CD4-positive, alpha-beta T cell treated with Interleukin-6 for 4 hours (primary cell): ENCODE measurements at places on chromosomes 3 and 15.

- DNase-seq: no peak
Observed at GRCh38 chr3:50245251-50245745, 9.3 kb downstream of the GNAI2 start.

GRCh38 chr3:8458238-8458661 lies 43.4 kb upstream of the LMCD1 start:
- DNase-seq: no peak

- no peak for DNase-seq
Observed at GRCh38 chr3:10396083-10396482, 75.2 kb upstream of the SEC13 start.

DNA sequence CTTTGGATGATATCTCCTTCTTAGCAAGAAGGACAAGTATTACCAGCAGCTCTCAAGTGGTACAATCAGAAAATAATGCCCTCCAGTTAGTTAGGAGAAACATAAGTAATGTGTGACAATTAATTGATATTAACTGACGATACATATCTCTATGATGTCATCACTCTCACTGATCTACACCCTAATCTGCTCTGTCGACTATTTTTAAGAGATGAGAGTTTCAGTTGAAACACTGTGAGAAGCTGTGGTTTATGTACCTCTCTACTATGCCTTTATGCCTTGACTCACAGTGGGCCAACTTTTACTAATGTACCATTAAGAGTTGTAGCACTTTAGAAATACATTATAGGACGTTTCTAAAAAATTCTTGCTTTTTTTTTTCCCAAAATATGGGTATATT lies 8.6 kb downstream of the CEP152 start:
- no peak for DNase-seq

- no peak for DNase-seq
Observed at GRCh38 chr3:102104033-102104432, 254.7 kb downstream of the NFKBIZ start.

DNA sequence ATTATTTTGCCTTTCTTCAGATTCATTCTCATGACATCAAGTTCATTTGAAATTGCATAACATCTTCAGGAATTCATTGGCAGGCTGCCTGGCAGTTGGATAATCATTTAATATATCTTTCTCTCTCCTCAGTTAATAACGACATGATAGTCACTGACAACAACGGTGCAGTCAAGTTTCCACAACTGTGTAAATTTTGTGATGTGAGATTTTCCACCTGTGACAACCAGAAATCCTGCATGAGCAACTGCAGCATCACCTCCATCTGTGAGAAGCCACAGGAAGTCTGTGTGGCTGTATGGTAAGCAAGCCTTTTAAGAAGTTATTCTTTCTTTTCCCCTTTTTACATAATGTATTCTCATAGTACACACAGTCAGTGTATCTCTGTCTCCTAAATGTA lies 38.2 kb downstream of the TGFBR2 start:
- peak; percentile 65 for DNase-seq

GRCh38 chr3:188126276-188126675 lies 27.7 kb upstream of the LPP start:
- DNase-seq: no peak

DNA sequence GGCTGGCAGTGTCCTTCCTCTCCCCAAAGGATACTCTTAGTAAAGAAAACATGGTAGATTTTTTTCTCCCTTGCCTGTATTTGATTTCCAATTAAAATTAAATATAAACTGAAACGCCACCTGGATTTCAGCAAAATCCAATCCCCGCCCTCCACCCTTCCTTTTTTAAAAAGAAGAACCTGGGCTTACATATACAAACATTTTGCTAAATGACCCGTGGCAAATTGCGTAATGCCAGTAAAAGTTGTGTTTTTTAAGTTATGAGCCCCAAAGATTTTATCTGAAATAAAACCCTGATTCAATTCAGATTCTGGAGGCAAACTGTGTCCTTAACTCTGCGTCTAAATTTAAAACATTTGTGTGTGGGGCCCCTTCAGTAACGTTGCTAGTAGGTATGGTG lies 403.0 kb downstream of the FOXP1 start:
- no peak for DNase-seq

DNA sequence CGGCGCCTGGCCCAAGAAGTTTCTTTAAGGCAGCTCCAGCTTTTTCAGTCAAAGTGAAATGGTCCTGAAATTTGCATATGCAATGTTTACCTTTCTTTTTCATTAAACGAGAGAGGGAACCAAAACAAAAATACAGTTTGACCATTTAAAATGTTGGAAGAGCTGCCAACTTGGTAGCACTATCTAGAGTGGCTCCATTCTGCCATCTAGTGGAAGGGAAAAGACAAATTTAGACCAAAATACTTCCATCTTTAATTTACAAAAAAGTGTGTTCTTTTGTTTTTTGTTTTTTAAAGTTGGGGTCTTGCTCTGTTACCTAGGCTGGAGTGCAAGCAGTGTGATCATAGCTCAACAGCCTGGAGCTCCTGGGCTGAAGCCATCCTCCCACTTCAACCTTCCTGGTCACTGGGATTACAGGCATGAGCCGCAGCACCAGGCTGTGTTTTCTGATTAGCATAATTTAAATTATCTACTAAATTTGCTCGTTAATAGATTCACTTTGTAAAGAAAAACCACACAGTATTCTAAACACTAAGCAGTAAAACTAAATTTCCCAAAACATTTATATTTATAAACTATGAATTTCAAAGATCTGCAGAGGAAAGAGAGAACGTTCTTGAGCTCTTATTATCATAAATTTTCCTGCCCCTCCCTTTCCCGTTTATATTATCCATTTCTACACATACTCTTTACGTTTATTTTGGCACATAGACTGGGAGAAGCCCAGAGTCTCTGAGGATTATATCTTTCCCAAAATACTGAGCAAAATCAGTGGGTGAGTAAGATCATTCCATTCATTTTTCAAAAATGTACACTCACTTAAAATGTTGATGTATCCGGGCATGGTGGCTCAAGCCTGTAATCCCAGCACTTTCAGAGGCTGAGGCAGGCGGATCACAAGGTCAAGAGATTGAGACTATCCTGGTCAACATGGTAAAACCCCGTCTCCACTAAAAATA lies 15.4 kb upstream of the RFC4 start:
- peak; percentile 20 for DNase-seq

GRCh38 chr3:178087376-178087775 lies 448.9 kb upstream of the KCNMB2 start:
- DNase-seq: no peak

- DNase-seq: no peak
Observed at GRCh38 chr15:73771385-73772045, 18.4 kb upstream of the INSYN1 start.

DNA sequence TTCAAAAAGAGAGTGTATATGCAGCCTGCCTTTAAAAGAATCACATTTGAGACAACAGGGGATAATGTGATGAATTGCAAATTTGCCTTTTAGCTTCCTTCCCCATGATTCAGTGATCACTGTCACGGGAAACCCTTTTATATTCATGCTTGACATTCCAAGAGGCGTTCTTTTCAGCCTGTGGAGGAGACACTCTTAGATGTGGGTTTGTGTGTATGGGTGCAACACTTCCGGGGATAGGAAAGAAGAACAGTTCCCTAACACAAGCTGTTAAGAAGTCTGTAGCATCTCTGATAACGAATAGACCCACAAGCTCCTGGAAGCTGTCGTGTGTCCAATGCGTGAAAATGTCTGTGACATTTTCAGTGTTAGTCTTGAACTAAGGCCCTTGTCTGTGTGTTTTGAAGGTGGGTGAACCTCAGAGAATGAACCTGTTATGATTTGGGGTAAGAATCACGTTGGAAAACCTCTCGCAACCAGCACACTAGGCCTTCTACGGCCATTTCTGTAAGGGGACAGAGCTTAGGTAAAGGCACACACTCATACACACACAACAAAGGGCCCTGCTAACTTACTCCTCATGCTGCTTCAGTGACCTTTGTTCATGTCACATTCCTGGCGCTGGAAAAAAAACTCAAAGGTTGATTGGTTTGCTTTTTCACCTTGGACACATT lies 229.2 kb upstream of the ST8SIA2 start:
- no peak for DNase-seq

GRCh38 chr15:74322558-74323180 lies 44.8 kb downstream of the CYP11A1 start:
- peak; percentile 64 for DNase-seq

DNA sequence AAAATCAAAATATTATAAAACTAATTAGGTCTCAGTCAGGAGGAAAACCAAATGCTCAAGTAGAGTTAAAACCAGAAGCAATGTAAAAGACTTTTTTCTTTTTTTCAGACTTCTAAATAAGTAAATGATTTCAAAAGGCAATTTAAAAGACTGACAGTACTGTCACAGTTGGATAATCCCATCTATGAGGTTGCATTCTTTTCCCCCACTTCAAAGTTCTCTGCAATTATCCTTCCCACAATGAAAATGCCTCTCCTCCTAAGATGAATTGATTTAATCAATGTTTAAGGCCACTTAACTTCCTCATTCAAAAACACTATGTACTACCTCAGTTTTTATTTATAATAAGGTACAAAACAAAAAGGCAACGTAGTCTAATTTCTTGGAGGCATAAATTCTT lies 8.1 kb downstream of the MRPL3 start:
- DNase-seq: no peak

- DNase-seq: no peak
Observed at GRCh38 chr15:25838191-25838870, 24.8 kb downstream of the ATP10A start.

DNA sequence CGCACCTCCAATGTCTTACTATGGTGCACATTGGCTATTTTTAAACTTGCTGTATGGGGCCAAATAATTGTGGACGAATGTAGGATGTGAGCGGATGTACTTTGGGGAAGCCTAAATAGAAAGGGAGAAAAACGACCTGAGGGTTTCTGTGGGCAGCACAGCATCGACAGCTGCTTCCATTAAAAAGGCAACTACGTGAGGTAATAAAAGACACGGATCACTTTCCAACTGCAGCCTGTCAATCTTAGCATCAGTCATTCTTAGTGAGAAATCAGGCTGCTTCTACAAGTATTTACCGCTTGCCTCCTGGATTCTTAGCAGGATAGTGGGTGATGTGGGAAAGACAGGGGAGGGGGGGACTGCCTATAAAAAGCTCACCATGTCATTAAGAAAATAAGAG lies 186.7 kb upstream of the SLC2A2 start:
- no peak for DNase-seq

DNA sequence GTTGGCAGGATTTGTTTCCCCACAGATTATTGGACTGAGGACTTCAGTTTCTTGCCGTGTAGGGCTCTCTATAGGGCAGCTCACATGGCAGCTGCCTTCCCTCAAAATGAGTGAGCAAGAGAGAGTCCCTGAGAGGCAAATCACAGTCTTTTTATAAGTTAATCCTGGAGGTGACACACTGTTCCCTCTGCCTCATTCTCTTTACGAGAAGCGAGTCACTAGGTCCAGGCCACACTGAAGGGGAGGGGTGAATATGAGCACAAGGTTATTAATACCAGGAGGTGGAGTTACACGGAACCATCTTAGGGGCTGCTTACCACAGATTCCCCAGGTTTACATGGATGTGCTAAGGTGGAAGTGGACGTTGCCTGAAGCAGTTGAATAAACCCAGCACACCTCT lies 77.0 kb downstream of the LPP start:
- no peak for DNase-seq

- no peak for DNase-seq
Observed at GRCh38 chr3:110677506-110677905, 394.1 kb upstream of the NECTIN3 start.

DNA sequence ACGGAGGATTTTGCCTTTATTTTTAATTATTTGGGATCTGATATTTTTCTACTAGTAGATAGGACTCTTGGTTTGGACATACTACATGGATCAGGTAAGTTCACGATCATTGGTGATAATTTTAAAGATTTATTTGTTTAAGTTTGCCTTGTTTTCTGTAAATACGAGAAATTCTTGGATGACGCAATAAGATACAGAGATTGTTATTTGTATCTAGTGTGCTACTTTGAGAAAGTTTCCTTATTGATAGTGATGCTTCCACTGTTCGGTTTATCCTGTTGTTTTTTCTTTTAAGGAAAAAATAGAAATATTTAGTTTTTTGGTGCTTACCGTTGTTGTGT lies 577 bp downstream of the CHD2 start:
- no peak for DNase-seq

DNA sequence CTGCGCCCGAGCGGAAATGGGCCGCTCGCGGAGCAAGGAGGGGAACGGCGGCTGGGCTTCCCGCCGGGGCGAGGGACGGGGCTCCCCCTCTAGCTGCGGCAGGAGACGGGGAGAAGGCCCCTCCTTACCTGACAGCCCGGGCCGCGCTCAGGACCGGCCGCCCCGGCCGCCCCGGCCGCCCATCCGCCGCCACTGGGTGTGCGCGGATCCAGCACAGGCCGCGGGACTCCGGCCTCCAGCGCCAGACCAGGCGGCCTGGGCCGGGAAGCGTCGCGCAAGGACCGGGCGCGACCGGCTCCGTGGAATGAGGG lies 296 bp downstream of the TPRA1 start:
- DNase-seq: peak; percentile 39
